ENCODE measurements at places on chromosomes 2 and 18.

- no peak for DNase-seq
Observed at GRCh38 chr2:117859924-117860647, 45.6 kb downstream of the DDX18 start.

GRCh38 chr2:112800881-112801583, 16.7 kb upstream of the IL1A start:
- no peak for DNase-seq

DNA sequence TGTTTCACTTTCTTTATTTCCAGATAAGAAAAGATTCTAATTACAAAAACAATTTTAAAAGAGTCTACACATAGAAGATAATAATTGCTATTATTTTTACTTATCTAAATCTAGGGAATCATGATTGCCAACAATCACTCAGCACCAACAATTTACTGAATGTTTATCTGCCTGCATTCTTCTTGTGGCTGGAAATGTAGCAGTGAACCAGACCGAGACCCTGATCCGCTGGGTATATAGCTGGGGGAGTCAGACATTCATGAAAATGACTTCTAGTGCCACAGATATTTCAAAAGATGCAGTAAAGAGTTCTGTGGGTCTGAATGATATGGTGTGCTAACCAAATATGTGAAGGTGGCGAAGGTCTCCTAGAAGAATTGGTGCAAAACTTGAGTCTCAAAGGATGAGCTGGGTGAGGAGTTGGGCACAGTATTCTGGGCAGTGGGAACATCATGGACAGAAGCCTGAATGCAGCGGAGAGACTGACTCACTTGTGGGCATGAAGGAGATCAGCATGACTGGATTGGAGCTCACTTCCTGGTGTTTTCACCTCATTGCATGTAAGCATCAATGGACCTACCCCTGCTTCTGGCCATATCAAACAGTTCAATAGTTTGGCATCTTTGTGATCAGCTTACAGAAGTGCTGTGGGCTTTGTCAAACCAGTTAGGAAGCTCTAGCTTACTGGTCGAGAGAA, 26.1 kb upstream of the FN1 start:
- no peak for DNase-seq

DNA sequence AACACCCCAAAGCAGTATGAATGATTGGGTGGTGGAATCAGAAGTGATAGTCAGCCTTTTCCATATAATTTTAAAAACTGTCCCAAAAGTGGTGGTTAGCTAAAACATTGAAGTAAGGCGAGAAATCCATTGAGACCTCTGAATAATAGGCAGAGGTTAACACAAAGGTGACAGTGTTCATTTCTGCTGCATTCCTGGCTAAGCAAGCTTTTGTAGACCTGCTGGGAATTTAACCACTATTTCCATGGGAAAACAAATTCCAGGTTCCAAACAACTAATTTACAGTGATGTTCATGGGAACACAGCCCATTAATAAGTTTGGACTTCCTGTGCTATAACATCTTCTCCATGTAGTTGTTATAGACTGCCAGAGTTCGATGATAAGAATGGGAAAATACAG, 6.3 kb upstream of the INO80D start:
- no peak for DNase-seq

GRCh38 chr2:177817300-177817699, 255.3 kb downstream of the PDE11A start:
- DNase-seq = no peak

- no peak for DNase-seq
Observed at GRCh38 chr2:237178396-237178795, 92.7 kb downstream of the COPS8 start.

GRCh38 chr2:3703757-3704355, 481 bp downstream of the DCDC2C start:
- DNase-seq = no peak

- no peak for DNase-seq
Observed at GRCh38 chr18:12441475-12442034, 33.8 kb downstream of the PRELID3A start.

GRCh38 chr2:179995741-179996515, 11.2 kb downstream of the CWC22 start:
- no peak for DNase-seq

DNA sequence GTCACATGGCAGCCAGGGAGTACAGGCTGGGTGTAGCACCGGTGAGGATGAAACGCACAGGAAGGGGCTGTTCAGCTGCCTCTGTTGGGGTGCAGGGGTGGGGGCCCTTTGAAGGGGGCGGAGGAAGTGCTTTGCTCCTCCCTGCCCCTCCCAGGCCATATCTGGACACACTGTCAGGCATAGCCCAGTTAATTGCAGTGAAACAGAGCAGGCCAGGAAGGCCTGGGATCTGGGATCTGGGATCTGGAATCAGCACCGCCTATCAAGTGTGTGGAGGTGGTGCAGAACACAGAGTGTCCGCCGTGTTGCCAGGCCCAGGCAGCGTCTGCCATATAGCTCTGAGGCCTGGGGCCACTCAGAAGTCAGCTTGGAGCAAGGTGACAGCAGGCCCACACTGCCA, 119.3 kb upstream of the MSH2 start:
- no peak for DNase-seq

- peak; percentile 71 for DNase-seq
Observed at GRCh38 chr18:79644006-79644665, 35.5 kb upstream of the CTDP1 start.

GRCh38 chr2:241637795-241638660, 535 bp downstream of the ATG4B start:
- DNase-seq = peak; percentile 71

- no peak for DNase-seq
Observed at GRCh38 chr18:51132256-51132935, 65.1 kb downstream of the MEX3C start.

DNA sequence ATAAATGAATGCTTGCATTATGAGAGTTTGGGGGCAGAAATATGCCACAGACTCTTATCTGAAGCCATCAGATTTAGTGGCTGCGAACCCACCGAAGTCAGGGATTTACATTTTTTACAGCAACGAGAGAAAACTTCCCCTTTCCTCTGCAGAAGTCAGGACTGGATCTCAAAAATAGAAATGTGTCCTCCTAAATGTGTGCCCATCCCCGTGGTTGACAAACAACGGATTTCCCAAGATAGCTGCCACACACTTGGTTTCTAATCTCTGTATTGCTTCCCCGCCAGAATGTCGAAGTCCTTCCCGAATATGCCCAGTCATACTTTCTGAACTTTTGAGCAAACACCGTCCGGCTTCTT, 879 bp upstream of the ADAM23 start:
- DNase-seq = no peak

- DNase-seq = no peak
Observed at GRCh38 chr2:205055251-205055650, 510.0 kb downstream of the PARD3B start.

- no peak for DNase-seq
Observed at GRCh38 chr18:28766027-28766426, 589.1 kb upstream of the CDH2 start.

DNA sequence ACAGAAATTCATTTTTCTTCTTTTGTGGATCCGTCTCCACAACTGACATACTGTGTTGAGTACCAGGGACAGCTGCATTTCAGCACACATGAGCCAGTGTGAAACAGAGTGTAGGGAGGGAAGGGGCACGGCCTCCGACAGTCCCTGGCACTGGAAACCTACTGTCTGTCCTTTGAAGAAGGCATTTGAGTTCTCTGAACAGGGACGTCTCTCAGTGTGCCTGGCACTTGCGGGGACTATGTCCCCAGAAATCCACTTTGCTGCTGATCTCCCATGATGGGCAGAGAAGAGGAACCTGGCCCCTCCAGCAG, 48.1 kb downstream of the PLB1 start:
- DNase-seq = no peak

- no peak for DNase-seq
Observed at GRCh38 chr2:238925816-238926521, 78.1 kb downstream of the TWIST2 start.

DNA sequence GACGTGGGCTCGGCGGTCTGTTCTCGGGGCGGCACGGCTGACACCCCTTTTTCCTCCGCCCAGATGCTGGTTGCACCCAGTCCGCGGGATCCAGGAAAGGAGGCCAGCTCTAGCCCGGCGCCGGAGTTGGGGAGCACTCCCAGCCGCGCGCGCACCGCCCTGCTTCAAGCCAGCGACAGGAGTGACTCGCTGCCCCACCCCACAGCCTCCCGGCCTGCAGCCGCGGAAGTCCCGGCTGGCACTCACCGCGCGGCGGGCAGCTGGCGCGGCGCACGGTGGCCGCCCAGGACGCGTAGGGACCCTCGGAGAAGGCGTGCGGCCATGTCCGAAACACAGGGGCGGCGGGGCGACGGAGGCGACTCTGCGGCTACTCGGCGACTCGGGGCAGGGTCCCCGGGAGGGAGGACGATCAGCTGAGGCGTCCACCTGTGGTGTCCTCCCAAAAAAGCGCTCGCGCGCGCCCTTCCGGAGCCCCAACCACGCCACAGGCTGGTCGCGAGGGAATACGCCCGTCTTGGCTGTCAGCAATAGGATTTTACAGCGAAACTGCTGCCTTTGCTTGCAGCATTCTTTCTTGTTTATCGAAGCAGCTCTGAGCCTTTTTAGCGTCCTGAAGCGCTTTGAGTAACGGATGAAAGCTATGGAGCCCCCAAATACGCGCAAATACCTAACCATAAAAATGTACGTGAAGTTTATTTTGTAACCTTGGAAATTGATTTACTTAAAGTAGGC, at the start of gene ACADL:
TSS of gene ACADL (minus strand) at position 507 of the 732 bp plus-strand sequence. CDS start at position 323, 184 bp downstream.
- peak; percentile 41 for DNase-seq

DNA sequence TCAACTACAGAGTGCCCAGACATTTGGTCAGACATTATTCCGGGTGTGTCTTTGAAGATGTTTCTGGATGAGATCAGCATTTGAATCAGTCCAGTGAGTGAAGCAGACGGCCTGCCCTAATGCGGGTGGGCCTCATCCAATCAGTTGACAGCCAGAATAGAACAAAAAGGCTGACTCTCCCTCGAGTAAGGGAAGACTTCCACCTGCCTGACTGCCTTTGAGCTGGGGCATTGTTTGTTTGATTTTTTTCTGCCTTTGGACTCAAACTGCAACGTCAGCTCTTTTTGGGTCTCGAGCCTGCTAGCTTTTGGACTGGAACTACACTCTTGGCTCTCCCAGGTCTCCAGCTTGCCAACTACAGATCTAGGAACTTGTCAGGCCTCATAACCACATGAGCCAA, 111.7 kb upstream of the AGAP1 start:
- DNase-seq = no peak

- DNase-seq = peak; percentile 59
Observed at GRCh38 chr18:9082711-9083510, 19.6 kb upstream of the NDUFV2 start.

GRCh38 chr18:10010611-10011015, 96.8 kb downstream of the VAPA start:
- no peak for DNase-seq

DNA sequence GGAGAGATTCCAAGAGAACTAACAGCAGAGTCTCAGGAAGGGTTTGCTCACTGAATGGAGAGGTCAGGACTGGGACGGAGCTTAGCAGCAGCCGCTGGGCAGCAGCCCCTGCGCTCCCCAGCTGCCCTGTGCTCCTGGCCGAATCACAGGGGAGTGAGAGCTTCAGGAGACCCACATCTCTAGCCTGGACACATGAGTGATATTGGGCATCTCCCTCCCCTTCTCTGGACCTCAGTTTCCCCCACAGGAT, 511 bp downstream of the MATN3 start:
- no peak for DNase-seq

GRCh38 chr18:63002305-63002704, 287.0 kb downstream of the PHLPP1 start:
- no peak for DNase-seq

DNA sequence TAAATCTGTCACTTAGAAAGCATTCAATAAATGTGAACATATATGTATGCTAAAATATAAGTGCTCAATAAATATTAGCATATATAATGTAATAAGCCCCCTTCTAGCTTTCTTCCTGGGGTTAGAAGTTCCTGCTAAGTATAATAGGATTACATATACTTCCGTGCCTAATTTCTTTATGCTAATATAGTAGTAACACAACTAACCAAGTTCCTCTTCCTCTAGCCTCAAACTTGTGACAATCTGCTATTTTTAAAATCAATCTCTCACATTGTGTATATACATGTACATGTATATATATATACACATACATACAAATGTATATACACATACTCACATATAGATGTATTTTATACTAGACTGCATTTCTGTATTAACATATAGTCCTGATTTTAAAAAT, 32.2 kb downstream of the TLK1 start:
- no peak for DNase-seq

DNA sequence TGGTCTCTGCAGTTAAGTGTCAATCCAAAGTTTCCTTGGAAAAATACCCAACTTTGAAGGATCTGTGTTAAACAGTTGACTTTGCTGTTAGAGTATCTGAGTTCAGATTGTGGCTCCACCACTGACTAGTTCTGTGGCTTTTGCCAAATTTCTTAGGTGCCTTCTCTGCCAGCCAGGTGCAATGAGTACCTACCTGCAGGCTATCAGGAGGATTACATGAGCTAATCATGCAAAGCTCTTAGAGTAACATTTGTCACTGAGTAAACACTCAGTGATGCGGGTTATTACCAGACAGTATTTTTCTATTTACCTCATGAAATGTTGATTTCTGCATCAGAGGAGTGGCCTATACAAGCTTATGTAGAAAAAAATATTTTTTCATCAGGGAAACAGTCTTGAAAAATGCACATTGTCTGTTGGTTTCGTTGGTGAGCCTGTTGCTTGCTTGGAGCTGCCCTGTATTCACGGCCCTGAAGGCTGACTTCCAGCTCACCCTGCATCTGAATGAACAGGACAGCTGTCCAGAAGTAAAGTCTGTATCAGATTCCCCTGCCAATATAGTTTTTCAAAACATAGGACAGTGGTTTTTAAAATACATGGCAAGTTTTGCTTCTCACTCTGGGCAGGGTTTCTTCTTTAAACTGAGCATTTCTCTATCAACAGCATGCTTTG, 235.1 kb downstream of the CDCA7 start:
- no peak for DNase-seq

DNA sequence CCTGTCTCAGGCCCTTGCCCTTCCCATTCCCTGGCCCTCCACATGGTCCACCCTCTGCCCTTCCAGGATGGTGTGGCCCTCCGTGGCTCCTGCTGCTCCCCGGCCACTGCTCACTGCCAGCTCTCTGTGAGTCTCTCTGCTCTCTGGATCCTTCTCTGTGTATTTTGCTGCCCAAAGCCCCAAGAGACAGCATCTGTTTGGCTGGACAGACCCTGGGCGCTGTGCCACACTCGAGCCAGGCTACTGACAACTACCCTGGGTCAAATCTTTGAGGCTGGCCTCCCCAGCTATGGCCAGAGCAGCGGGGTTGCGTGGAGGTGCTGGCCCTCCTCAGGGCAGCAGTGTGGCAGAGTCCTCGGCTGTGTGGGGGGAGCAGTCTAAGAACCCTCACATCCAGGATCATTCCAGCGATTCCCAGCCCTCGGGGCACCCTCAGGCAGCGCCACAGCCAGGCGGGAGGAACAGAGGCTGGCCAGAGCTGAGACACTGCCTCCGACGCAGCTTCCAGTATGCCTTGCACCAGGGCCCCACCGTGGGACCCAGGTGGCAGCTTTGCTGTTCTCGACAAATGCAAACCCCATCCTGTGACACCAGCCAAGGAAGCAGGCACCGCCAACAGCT, 139.4 kb upstream of the GLI2 start:
- DNase-seq = no peak

DNA sequence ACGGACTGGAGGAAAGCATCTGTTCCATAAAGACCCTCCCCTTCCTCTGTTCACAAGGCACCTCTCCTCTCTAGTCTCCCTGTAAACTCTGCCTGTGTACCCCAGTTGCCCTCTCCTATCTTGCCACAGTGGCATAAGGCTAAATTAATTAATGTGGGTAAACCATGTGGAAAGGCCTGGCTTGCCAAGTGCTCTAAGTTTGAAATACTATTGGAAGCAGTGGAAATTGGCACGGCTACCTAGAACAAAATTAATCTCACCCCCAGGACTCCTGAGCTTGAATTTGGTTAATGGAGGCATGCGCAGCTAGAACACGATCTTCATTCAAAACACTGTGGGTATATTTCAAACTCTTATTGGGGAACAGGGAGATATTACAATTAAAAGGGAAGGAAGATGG, 19.2 kb upstream of the SLC14A2 start:
- no peak for DNase-seq

Data from hematopoietic multipotent progenitor cell (in vitro differentiated cells).